ENCODE measurements at places on chromosomes 6 and 20. TPM values are rescaled to one million over a fixed set of nuclear protein-coding genes. Genes with fewer than 3 reads are reported as not detected.

The HCK gene
- not detected for total RNA-seq

GRCh38 chr20:41619360-41620100 is 1.4 kb upstream of the CHD6 start:
- no peak for DNase-seq

The FRS3 gene
- 3.9 TPM for total RNA-seq

GRCh38 chr6:126170978-126171382 is 168.9 kb upstream of the CENPW start:
- no peak for DNase-seq

DNA sequence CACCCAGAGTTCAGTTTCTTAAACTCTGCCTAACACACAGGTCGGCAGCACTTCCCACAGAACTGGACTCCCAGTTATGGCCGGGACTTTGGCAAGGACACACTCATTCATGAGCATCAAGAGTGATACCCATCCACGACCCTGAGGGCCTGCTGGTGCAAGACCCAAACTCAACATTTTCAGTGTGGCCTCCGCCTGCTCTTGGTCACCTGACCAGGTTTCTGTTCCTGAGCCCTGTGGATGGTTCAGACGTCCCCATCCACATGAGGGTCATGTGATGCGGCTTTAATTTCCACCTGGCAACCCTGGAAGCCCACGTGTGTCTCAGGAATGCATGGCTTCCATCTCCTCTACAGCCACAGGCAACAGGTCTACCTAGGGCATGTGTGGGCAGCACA is 245.3 kb downstream of the DLL1 start:
- no peak for DNase-seq

DNA sequence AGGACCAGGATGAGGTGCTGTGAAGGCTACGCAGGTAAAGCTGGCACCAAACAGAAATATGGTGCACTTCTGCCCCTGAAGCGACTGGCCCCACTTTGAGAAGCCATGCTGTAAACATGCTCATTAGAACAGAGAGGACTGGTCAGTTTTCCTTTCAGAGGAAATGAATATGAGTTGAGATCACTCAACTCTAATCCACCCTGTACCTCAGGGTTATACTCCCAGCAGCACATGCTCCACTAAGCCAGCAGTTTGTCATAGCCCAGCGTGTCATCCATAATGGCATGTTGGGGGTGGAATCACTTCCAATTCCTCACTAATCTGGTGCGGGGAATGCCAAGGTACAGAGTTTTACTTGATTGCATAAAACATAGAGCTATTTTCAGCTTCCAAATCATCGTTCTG is 98.1 kb downstream of the HIVEP2 start:
- no peak for DNase-seq

The RPS18 gene
- total RNA-seq: 2,180 TPM

DNA sequence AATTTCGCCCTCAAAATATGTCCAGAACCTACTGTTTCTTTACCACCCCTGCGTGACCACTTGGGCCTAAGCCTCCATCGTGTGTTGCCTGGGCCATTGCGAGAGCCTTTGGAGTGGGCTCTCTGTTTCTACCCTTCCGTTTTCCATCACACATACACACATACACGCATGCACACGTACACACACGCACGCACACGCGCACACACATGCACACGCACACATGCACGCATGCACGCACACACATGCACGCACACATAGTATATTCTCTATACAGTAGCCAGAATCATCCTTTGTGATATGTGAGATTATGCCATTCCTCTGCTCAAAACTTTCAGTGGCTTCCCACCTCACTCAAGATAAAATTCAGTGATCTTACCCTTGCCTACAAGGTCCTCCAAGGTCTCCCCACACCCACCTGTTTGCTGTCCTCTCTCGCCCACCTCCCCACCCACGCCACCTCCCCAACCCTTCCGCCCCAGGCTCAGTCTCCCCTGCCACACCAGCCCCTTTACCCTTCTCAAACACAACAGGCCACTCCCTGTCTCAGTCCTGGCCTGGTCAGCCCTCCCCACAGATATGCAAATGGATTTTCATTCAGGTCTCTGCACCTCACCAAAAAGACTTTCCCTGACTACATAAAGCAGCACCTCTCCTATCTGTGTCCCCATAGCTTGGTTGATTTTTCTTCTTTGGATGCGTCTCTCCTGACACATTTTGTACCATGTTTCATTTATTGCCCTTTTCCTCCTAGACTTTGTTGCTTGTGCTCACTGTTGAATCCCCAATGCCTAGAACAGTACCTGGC is 559.6 kb downstream of the CD83 start:
- no peak for DNase-seq

- no peak for DNase-seq
These were observed 8.1 kb downstream of the SCRT2 start for GRCh38 chr20:667351-668034.

GRCh38 chr6:13156381-13156780 is 172.0 kb downstream of the TBC1D7 start:
- DNase-seq: no peak

DNA sequence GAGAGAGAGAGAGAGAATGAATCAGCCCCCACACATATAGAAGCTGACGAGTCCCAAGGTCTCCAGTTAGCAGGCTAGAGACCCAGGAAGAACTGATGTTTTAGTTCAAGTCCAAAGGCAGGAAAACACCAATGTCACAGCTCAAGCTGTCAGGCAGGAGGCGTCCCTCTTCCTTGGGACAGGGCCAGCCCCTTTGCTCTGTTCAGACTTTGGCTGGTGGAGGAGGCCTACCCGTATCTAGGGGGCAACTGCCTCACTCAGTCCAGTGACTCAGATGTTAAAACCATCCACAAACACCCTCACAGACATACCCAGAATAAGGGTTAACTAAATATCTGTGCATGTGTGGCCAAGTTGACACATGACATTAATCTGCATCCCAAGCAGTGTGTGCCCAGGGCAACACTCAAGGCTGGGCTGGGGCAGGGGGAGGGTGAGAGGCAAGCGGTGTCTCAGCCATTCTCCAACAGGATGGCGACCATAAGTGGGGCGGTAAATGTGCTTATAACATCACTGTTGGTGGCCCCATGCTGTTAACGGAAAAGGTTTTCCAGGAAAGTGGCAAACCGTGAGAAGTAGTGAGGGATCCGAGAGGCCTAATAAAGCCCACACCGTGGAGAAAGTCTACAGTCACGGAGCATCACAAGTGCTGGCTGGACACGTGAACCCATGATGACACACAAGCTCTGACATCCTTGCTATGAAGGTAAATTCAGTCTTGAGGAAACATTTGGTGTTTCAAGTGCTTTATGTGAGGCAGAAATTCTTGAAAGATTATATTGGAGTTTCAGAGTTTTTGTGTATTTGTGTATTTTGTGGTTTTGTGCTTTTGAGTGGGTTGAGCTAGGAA is 28.1 kb downstream of the RAMACL start:
- no peak for DNase-seq

DNA sequence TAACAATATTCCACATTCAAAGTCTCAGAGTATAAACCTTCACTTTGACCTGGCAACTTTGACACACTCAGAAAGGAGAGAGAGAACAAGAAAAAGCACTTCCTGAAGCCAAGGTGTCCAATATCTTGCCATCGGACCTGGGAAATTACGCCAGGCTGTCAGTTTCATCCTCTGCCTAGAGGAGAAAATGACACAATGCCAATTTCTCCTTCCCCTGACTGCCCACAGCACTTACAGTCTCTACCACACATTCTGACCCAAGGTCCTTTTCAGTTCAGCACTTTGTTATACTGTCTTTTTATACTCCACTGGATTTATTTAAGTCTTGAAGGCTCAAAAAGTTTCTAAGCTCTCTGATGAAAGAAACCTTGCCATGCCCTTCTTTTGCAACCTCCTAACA is 250.4 kb downstream of the GMPR start:
- no peak for DNase-seq

DNA sequence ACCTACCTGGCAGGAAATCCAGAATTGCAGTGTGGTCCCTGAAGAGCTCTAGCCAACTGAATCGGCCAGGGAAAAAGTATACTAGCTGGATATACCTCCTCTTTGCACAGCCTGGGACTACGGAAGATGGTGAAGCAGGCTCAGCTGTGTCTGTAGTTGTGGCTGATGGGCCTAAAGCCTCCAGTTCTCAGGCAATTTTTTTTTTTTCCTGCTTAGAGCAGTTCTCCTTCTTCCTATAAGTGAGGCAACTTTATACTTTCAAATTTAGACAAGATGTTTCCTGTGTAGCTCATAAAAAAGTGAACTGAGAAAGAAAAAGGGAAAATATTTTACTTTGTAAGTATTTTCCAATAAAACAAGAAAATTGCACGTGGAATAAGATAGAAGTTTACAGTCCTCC is 172.9 kb downstream of the CARMIL1 start:
- no peak for DNase-seq

DNA sequence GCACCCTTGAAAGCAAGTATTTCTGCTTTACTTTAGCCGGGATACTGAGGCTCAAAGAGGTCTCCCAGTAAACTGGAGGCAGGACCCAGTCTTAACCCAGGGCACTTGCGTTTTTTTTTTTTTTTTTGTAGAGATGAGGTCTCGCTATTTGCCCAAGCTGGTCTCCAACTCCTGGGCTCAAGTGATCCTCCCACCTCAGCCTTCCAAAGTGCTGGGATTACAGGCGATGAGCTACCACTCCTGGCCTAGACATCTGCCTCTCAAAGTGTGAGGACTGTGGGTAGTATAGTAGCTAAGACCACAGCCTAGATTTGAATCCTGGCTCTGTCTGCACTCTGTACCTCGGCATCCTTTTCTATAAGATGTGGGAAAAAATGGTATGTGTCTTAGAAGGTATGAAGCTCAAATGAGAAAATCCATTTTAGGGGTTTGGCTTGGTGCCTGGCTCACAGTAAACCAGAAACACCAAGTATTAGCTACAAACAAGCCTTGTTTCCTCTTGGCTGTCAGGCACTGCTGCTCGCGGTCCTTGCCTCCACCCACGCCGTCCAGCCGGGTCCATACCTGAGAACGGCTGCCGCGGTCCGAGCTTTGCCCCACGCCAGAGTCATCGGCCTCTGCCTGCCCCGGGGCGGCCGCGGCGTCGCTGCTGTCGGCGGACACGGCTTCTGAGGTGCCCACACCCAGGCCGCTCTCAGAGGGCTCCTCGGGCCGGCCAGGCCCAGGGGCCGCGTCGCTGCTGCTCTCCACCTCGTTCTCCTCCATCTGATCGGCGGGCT is 1.2 kb downstream of the ZNF335 start:
- DNase-seq: no peak

All from osteocyte (in vitro differentiated cells).